ENCODE measurements at places on chromosomes 4 and X. TPM values are rescaled to one million over a fixed set of nuclear protein-coding genes. Genes with fewer than 3 reads are reported as not detected.

Gene CDX4
- not detected for total RNA-seq

Gene KCTD8
- not detected for total RNA-seq

Gene TXK
- 1.3 TPM for total RNA-seq

Gene UPF3B
- total RNA-seq = 4.2 TPM

DNA sequence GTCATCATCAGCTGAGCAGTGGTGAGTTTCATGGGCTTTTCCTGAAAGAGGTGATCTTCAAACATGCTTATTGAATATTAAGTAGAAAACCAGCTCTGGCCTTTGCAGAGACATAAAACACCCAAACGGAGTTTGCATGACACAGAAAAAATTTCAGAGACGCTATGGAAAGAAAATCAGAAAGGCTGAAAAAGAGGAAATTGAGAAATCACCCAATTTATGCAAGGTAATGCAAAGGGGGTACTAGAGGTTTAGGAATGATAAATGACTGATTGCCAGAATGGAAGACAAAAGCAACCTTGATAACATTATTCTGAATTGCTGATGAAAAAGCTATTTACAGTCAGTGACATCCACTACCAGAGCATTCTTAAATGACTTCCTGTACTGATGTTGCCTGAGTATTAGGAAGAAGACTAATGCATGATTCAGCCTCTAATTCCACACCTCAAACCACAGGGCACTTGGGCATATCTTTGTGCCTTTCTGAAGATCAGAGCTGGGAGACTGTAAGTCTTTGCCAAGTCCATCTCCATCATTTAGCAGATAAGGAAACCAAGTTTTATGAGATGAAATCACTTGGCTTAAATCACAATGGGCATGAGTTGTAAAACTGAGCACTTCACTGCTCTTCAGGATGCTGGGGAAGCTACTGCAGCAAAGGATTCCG, 565.7 kb downstream of the PPARGC1A start:
- DNase-seq = no peak

DNA sequence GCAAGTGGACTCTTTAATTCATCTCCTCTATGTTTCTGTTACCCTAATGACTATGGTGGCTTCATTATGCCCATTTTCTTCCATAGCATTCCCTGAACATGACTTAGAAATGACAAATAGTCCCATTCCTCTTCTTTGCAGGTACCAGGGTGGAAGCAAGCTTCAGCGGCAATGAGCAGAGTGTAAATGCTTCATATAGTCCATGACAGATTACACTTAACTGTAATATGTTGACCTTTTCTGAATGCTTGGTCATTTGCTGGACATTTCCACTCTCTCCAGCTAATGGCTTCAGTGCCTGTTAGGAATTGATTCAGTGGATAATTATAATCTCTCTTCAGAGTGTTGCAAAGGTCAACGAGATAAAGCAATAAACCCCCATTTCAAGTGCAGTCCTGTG, 129.7 kb upstream of the PRPS2 start:
- no peak for DNase-seq

DNA sequence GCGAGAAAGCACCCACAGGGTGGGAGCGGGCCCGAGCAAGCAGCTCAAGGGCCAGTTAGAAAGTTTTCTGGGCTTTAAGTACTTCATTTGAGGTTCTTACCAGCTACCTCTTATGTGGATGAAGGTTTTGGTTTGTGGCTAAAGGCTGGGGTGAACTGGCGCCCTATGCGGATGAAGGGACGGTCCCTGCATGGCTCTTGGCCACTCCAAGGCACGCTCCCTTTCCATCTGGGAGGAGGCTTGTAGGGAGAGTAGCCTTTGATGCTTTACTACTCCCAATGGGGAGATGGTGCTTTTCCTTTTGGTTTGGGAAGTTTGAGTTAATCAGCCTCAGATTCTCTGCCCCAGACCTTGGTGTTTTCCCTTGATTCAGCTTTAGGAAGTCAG, 17.7 kb downstream of the MRFAP1 start:
- no peak for DNase-seq

DNA sequence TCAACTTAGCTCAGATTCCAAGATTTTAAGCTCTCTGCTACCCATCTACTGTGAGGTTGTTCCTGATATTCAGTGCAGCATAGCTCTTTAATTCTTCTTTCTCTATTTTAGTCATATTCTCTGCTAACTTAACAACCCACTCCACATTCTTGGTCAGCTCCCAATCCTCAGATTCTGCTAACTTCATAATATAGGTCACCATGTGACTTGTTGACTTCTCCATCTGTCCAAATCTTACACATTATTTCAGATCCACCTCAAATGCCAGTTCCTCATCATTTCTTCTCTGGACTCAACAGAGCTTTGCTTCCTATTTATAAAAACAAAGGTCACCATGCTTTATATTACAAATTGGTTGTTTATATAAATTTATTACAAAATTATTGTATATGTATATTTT, 29.3 kb upstream of the RXFP1 start:
- no peak for DNase-seq

Data from body of pancreas (tissue), 4 donors.